Activated CD4-positive, alpha-beta T cell treated with anti-CD3 and anti-CD28 coated beads for 36 hours (primary cell): ENCODE measurements at places on chromosomes 5 and 9.

GRCh38 chr5:94945656-94946055 is 327.2 kb downstream of the SLF1 start:
- DNase-seq: no peak

- DNase-seq: peak; percentile 61
These were observed 616 bp downstream of the ABL1 start for GRCh38 chr9:130835441-130836298.

DNA sequence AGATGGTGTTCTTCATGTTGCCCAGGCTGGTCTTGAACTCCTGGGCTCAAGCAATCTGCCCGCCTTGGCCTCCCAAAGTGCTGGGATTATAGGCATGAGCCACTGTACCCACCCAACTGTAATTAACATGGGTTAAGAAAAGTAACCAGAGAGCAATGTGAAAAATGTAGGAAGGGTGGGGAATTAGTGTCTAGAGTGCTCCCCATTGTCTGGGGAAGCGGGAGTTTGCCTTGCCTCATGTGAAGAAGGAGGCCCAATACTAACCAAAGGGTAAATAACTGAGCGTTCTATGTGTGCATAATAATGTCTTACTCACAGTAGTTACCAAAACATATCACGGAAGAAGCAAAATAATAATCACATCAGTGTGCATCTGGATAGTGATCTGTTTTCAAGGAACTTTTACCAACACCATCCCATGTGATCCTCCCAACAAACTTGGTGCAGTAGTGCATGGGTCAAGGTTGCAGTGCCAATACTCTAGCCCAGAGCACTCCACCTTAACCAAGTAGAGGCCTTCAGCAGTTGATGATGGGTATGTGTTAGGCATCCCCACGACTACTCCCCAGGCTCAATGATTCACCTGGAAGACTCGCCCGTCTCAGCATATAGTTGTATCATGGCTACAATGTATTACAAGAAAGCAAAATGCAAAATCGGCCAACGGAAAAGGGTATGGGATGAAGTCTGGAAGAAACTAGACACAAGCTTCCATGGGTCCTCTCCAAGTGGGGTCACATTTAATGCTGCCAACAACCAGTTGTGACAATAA is 26.2 kb downstream of the GNAQ start:
- no peak for DNase-seq

DNA sequence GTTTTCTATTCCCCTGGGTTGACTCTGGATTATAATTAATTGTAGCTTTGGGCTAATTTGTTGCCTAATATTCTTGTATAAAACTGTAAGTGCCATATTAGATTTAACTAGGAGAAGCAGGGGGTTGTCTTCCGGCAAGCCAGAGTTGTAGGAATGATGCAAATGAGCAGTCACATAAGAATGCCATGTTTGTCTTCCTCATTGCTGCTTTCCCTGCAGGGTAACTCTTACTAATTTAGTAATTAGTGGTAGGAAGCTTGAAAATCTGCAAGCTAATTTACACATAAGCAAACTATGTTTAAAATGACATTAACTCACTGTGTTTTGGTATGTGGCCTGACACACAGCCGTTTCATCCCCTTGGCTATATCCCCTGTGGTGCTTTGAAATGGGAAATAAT is 527.8 kb downstream of the KCTD16 start:
- DNase-seq: no peak

DNA sequence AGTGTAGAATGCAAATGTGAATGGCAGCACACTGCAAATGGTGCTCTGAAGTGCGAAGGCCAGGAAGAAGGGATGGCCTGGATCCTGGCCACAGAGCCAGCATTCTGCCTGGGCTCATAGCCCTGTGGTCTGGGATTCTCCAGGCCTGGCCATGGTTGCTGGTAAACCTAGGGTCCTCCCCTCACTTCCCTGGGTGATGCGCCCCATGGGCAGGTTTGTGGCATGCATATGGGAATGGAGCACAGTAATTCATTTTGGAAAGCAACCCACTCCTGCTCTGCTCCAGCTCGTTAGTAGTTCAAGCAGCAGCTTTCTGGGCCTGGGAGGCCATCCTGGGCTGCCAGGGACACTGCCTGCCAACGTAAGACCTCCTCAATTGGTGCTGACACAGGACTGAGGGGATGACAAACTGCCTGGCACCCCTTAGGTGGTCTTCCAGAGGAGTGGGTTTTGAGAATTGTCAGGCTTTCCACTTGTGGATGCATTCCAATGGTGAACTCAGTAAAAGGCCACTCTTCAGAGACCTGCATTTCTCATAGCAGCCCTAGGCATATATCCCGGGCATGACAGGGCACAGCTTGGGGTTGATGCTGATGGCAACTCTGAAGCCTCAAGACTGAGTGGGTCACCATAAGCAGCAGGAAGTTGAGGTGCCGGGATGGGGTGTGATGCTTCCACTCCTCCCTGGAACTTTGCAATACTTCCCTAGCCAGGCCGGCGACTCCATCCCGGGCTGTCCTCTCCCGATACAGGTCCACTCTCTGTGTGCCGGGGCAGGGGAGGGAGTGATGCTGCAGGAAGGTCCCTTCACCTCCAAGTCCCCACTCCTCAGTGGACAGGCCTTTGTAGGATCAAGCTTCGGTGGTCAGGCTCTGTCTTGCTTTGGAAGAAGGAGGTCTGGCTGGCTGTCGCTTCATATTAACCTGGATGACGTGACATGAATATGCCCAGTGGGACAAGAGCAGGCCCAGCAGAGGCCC is 1.2 kb upstream of the SLC25A48 start:
- no peak for DNase-seq

DNA sequence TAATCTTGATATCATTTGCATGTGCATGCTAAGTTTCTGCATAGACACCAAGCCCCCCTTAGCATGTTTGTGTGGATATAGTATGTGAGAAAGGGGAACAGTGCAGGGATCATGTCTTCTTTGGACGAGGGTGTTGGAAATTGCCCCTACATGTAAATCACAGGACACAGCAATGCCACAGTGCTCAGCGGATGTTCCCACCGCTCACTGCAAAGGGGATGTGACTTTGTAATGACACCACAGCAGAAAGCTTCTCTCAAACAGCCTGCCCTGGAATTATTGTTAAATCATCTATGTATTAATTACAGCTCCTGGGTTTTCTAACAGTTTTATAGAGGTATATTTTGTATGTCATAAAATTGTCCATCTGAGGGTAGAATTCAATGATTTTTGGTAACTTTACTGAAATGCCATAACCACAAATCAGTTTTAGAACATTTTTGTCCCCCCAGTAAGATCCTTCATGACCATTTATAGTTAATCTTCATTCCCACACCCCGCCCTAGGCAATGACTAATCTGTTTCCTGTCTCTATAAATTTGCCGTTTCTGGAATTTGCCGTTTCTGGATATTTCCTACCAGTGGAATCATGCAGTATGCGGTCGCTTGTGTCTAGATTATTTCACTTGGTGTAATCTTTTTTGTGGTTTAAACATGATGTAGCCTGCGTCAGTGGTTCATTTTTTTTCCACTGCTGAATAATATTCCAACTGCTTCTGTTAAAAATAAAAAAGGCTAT is 648.5 kb upstream of the WWC1 start:
- no peak for DNase-seq

DNA sequence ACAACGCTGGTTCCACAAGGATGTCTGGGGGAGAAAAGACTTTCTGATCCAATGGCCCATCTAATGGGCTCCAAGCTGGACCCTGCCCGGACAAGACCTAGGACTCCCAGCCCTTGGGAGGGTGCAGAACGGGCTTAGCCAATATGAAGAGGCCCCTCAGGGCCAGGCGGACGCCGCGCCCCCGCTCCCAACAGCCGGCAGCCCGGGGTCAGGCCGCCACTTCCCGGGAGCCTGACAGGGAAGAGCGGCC is 493 bp downstream of the P4HA2 start:
- no peak for DNase-seq

DNA sequence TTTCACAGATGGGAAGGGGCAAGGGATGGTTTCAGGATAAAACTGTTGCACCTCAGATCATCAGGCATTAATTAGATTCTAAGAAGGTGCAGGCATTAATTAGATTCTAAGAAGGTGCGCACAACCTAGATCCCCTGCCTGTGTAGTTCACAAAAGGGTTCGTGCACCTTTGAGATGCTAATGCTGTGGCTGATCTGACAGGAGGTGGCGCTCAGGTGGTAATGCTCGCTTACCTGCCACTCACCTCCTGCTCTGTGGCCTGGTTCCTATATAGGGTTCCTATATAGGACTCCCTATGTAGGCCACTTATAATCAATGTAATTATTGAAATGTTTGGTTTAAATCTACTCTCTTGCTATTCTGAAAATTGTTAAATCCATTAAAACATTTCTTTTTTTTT is 171.0 kb downstream of the MSX2 start:
- DNase-seq: no peak

DNA sequence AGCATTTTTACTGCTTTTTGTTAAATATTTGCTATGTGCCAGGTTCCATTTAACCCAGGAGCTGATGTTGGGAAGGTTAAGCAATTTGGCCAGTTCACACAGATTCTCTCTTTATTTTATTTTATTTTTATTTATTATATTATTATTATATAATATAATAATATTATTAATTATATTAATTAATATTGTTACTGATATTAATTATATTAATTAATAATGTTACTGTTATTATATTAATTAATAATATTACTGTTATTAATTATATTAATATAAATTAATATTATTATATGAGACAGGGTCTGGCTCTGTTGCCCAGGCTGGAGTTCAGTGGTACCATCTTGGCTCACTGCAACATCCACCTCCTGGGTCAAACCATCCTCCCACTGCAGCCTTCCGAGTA is 593.0 kb upstream of the SGCD start:
- no peak for DNase-seq

DNA sequence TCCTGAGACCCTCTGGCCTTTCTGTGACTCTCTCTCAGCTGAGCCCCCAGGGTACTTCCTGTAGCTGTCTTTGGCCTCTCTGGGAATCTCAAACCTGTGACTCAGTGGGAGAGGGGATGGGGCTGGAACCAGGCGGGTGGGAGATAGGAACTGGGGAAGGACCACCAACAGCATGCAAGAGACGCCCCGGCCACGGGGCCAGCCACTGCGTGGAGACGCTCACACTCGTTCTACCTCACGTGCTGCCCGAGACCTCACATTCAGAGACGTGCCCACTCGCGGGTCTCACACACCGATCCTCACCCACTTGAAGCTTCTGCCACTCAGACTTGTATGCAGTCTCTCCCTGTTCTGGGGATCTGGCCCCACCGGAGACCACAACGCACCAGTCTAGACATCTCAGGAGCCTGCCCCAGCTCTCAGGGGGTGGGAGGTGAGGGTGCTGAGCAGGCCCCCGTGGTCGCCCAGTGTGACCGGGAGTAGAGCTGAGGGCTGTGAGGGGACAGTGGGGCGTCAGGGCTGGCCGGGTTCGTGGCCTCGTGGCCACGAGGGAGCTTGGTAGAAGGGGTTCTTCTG is 13.8 kb downstream of the GPRIN1 start:
- DNase-seq: no peak

- DNase-seq: peak; percentile 71
These were observed 34.1 kb downstream of the NEK6 start for GRCh38 chr9:124291801-124292396.
